T-helper 22 cell (primary cell): ENCODE measurements at places on chromosomes 7 and 10.

GRCh38 chr7:121026159-121026558 is 37.6 kb downstream of the CPED1 start:
- no peak for DNase-seq

- no peak for DNase-seq
These were observed 32.0 kb downstream of the ADAP1 start for GRCh38 chr7:922334-923107.

DNA sequence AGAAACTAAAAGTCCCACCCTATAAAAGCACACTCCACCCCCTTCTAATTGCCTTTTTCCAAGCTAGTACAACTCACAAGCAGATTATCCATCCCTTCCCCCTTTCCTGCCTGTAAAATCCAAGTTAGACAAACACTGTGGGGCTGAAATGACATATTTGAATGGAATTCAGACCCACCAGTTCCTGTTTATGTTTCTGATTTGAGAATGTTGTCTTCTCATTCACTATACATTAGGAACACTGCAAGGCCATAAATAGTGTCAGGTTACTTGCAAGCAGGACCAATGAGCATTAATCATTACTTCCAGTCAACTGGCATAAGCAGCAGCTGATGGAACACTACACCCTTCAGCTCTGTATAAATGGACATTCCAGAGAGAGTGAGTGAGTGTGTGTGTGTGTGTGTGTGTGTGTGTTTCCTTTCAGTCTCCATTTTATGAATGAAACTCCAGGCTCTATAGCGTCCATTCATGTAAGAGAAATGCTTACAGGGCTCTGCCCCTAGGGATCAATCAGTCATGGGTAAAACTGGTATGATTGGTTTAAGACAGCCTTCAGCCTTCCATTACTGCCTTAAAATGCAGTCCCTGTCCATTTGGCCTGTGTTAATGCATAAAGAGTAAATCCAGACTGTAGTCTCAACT is 69.3 kb downstream of the ETV1 start:
- DNase-seq: no peak

- no peak for DNase-seq
These were observed 296.5 kb upstream of the PHF14 start for GRCh38 chr7:10677211-10677610.

DNA sequence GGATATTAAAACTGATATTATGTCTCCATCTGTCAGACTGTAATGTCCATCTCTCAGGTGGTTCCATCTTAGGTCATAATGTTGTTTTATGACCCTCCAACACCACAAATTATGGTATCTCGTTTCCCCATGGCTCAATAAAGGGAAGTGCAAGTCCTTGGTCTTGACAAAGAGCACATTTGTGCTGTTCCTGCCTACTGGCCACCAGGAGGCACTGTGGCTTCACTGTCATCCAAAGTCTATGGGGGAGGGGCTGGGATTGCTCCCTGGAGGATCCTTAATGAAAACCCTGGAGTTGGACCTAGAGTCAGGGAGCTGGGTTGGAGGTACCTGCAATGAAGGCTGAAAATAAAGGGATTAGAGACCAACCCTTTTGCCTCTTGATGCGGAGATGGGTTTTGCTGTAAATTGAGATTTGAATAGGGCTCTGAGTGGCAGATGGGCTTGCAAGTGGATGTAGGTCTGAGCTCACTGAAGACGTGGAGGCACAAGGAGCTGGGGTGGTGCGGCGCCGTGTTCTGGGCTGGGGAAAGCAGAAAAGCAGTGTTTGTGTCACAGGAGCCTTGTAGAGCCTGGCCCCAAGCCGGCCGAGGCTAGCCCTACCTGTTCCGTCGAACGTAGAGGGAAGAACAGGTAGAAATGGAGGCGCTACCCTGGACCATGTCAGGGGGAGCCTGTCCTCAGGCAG is 180.5 kb upstream of the PRSS58 start:
- no peak for DNase-seq

DNA sequence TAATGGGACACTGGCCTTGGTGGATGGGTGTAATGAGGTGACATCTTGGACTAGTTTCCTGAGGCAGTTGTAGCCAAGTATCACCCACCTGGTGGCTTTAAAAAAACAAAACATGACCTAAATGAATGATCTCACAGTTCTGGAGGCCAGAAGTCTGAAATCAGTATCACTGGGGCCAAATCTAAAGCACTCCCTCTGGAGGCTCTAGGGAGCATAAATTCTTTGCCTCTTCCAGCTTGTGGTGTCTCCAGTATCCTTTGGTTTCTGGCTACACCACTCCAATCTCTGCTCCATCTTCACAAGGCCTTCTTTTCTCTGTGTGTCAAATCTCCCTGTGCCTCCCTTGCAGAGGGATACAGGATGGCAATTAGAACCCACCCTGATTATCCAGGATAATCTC is 342.9 kb downstream of the CALN1 start:
- DNase-seq: no peak

- DNase-seq: no peak
These were observed 290.6 kb downstream of the PRPF18 start for GRCh38 chr10:13877154-13877909.

DNA sequence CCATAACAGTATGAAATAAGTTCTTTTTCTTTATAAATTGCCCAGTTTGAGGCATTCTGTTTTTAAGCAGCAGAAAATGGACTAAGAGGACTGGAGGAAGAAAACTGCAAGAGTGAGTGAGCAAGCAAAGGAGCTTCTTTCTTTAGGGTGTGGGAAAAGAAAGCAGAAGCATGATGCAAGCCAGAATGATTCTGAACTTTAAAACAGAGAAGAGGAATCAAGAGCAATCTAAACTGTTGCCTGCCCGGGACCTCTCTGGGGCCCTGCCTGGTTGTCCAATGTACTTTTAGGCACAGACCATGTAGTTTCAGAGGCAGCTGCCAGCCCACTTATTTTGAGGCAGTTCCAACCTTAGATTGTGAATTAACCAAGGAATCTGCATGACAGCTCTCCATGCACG is 186.3 kb downstream of the PLPP4 start:
- no peak for DNase-seq

DNA sequence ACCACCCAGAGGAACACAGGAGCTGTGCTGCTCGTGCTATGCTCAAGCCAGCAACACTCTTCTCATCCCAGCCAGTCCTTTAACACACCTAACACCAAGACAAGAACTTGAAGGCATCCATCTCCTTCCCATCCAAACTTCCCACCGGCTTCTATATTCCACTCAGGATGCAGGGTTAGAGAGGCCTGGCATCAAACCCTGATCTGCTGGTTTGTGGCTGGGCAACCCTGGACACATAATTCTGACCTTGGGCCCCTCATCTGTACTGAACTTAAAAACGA is 5.6 kb upstream of the MYO1G start:
- no peak for DNase-seq

DNA sequence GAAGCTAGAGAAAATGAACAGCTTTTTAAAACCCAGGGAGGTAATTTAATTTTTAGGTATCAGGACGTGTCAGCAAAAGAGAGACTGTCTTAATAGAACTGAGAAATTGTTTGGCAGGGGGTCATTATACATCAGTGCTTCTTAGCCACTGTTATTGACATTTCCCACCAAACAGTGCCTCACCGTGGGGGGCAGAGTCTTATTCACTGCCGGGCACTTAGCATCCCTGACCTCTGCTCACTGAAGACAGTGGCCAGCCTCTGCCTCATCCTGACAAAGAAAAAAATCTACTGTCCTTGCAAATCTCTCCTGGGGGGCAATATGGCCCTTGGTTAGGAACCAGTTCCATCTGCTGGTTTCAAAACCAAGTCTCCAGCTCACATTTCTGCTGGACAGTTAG is 14.2 kb upstream of the MKI67 start:
- no peak for DNase-seq

GRCh38 chr7:32115831-32116230 is 45.6 kb upstream of the PDE1C start:
- no peak for DNase-seq

DNA sequence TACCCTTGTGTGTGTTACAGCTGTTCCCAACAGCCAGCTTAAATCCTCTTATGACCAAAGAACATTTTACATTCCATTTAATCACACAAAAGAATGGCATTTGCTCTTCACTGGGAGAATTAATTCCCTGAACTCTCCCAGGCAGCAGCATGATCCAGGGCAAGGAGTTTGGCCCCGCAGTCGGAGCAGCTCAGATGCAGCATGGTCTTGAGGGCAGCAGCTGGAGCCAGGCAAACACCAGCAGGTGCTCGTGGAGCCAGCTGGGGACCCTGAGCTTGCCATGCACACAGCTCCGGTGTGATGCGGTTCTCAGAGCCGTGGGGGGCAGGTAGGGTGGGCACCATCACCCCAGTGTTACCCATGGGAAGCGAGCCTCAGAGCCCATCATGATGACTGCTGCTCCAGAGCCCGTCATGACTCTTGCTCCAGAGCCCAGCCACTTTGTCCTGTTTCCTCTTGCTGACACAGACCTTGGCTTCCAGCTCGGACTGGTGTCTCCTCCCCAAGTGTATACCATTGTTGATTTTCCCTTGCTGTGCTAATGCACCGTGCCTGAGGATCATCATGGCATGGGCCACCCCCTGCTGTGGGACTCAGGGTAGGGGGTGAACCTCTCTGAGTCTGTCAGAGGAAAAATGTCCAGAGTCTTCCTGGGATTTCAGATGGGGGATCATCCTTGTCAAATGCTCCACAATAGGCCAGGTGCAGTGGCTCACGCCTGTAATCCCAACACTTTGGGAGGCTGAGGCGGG is 75.8 kb downstream of the ZRANB1 start:
- no peak for DNase-seq

DNA sequence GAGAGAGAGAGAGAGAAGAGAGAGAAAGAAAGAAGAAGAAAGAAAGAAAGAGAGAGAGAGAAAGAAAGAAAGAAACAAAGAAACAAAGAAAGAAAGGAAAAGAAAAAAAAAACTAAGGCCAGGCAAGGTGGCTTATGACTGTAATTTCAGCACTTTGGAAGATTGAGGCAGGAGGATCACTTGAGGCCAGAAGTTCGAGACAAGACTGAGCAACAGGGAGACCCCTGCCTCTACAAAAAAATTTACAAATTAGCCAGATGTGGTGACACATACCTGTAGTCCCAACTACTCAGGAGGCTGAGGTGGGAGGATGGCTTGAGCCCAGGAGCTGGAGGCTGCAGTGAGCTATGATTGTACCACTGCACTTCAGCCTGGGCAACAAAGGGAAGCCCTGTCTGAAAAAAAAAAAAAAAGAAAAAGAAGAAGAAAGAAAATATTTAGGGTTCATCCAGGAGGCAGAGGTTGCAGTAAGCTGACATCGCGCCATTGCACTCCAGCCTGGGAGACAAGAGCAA is 2.8 kb downstream of the SERPINE1 start:
- DNase-seq: no peak

DNA sequence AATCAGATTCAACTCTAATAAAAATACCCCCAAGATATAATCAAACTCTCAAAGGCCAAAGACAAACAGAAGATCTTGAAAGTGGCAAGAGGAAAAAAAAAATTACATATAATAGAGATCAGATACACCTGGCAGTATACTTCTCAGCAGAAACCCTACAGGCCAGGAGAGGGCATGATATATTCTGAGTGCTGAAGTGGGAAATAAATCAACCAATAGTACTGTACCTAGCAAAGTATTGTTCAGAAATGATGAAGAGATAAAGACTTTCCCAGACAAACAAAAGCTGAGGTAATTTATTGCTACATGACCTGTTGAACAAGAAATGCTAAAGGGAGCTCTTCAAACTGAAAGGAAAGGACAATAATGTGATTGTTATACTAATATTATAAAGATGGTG is 291.9 kb downstream of the SH2D4B start:
- no peak for DNase-seq

GRCh38 chr10:96670786-96671185 is 49.5 kb downstream of the PIK3AP1 start:
- no peak for DNase-seq

DNA sequence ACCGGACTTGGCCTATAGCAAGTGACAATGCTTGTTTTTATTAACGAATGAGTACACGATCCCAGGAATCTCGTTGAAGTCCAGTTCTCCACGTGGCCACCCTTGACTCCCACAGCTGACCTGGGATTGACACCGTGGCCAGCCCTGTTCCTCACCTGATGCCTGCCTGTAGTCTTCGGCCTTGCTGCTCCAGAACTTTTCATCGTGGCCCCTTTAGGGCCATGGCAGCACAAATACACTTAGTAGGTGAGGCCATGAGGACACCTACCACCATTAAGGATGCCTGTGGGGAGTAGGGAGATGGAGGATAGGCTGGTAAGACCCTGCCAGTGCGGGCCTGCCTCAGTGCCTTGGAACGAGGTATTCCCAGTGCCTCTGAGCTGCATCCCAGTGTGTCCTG is 30.6 kb upstream of the INSYN2A start:
- no peak for DNase-seq

GRCh38 chr7:131483586-131483985 is 72.8 kb downstream of the PODXL start:
- DNase-seq: no peak

GRCh38 chr7:134826105-134826504 is 46.7 kb downstream of the CALD1 start:
- DNase-seq: no peak

- no peak for DNase-seq
These were observed 222.1 kb downstream of the GLI3 start for GRCh38 chr7:42014625-42015618.

DNA sequence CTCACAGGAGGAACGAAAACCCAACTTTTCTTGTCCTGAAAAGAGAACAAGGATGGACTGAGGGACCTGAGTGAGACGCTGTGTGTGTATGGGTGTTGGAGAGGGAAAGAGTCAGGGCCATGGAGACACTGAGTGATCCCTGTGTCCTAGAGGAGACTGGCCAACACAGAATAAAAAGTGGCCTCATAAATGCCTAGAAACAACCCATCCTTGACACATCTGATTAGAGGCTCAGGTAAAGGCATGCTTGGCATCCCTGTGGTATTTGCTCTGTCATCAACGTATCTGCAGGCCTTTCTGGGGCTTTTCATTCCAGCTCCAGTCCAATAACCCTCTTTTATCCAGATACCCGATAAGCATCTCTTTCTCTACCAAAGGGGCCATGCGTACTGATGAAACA is 86.3 kb downstream of the FGFR2 start:
- no peak for DNase-seq

- DNase-seq: no peak
These were observed 711 bp upstream of the CDHR3 start for GRCh38 chr7:105962353-105962752.

DNA sequence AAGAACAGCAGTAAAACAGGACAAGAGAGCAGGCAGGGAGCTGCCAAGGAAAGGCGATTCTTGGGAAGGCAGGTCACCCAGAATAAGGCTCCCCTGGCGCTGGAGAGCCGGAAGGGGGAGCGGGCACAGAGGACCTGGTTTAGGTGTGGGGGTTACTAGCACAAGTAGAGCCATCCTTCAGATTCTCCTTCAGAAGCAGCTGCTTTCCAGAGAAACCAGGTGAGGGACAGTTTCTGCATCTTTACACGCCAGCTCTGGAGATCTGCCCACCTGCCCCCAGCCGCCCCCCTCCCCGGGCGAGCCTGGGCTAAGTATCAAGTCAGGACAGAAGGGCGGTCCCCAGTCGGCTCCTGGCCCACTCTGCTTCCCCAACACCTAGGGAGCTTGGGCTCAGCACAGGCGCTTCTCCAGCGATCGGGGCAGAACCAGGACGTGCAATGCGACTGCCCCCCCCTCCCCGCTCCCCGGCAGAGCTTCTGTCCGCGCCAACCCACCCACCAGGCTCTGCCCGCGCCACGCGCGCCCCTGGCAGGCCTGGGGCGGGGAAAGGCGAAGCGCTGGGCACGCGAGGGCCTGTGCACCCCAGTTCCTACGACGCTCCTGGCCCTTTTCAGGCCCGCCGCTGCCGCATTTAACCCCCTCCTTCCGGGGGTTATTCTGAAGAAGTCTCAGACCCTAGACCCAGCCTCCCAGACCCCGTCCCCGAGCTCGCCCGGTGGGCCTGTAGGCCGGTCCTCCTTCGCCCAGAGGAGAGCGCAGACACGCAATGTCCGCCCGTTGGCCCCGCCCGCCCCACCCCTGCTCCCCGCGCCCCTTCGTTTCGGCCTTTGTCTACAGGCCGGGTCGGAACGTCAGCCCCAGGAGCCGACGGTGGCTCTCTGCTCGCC is 4.4 kb upstream of the EN2 start:
- DNase-seq: no peak
